ENCODE measurements at places on chromosomes 7 and 10.

DNA sequence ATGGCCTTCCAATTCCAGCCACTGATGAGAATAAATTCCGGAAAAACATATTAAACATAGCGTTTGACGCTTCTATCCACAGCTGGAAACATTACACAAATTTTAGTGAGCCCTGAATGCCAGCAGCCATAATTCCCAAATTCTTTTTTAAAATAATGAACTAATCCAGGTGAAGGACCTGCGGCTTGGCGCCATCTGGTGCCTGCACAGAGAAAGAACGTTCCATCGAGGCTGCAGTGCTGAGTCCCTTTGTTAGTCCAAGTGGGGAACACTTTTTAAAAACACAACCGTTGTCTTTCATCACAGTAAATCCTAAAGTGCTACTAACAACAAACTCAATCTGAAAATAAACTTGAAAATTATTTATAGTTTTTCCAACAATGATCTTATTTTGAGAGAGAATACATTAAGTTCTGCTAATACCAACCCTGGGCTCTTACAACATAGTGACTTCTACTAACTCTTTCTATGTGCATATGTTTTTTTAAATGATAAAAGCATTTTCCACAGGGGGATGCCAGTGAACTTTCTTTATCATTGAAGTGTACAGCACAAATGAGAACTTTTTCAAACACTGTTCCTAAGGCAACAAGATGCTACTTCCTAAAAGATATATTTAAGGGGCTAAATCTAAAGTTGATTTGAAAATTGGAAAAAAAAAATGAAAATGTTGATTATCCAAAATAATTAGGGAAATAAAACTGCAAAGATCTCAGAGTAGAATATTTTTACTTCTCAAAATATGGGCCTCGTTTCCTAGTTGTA is 166.9 kb upstream of the RNF32 start:
- DNase-seq: peak; percentile 20

- DNase-seq: no peak
These were observed 1013.5 kb downstream of the GATA3 start for GRCh38 chr10:9068003-9068402.

DNA sequence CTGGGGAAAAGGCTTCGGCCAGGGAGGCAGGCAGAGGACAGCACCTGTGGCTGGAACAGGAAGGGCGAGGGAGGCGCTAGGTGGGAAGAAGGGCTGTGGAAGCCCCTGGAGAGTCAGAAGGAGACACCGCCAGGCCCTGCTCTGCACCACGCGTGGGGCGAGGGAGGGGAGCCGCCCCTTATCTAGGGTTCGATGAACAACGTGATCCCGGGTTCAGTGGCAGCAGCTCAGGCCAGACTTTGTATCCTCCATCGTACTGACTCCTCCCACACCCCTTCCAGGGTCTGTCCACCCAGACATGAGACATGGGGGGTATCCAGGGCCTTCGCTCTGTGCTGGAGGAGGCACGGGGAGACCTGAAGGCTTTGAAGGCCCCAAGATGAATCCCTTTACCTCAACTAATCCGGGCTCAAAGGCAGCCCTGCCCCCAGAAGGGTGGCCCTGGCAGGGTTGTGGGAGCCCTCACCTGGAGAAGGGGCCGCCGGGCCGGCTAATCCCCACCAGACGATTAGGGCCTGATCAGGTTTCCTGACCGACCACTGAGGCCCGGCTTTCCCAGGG is 110.8 kb downstream of the PDGFA start:
- no peak for DNase-seq

DNA sequence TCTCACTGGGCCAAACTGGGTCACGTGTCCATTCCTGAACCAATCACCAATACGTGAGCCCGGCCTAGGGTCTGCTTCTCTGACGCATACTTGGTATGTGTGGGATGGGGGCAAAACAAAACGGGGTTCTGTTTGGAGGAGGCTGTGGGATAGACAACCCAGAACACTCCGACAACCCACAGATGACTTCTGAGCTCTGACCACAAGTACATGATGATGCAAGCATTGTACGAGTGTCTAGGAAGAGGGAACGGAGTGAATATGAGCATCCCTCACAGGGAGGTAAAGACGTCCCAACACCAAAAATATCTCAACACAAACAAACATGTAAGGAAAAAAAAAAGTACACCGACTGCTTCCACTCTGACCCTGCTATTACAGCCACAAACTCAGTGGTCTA is 5.6 kb downstream of the DAGLB start:
- no peak for DNase-seq

- no peak for DNase-seq
These were observed 8.7 kb upstream of the CALHM1 start for GRCh38 chr10:103467406-103467805.

GRCh38 chr10:68235581-68235980 is 3.7 kb upstream of the ATOH7 start:
- DNase-seq: no peak

DNA sequence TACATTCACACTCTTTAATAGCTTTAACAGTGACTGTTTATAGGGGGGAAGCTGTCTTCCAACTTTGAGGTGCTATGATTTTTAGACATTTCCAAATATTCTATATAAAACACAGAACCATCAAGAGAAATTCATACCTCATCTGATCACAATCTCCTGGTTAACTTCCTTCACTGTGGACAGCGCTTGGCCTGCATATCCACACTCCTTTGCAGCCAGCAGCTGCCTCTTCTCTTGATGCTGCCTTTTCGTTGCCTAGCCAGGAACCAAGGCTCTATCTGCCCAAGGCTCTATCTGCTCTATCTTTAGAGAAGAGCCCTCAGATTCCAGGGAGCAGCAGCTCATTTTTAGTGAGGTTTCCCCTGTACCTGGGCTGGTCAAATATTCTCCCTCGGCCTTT is 252.0 kb downstream of the PTEN start:
- no peak for DNase-seq

GRCh38 chr10:130066743-130067142 is 43.9 kb downstream of the C10orf143 start:
- DNase-seq: no peak

DNA sequence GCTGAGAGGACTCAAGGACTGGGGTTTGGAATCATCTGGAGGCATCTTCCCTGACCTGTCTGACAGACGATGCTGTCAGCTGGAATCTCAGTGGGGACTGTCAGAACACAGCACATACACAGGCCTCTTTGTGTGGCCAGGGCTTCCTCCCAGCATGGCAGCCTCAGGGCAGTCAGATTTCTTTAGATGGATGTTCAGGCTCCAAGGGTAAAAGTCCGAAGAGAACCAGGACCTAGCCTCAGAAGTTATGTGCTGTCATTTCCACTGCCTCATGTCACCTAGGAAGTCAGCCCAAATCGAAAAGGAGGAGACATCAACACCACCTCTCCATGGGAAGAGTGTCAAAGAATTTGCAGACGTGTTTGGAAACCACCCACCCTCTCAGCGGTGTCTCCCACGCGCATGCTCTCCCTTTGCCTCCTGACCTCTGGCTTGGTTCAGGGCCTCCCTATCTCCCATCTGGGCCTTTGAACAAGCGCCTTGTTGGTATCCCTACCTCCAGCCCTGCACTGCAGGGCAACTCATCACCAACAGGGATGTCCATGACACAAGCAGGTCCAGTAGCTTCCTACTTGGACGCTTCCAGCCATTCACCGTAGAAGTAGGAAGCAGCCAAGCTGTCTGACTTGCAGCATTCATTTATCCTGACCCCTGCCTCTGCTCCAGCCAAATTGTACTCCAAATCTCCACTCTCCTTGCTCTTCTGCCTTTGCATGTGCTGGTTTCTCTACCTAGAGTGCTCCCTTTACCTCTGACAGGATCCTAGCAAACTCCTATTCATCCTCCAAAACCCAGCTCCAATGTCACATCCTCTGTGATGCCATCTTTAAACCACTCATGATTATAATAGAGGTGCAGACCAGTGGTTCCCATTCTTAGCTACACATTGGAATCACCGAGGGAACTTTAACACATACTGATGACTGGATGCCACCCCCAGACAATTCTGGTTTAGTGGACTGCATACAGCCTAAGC is 121.6 kb downstream of the OAT start:
- DNase-seq: no peak
